Melanocyte of skin (primary cell): ENCODE measurements at places on chromosomes 6 and 20. TPM values are rescaled to one million over a fixed set of nuclear protein-coding genes. Genes with fewer than 3 reads are reported as not detected.

Gene TRIM26
- total RNA-seq, result 29.3 and 35.6 TPM in 2 replicates

Gene SLC16A10
- total RNA-seq, result 12.0 and 16.9 TPM in 2 replicates

Gene HEBP2
- total RNA-seq, result 6.7 and 15.7 TPM in 2 replicates

Gene TMEM200A
- not detected in 2 replicates for total RNA-seq

Gene CD40
- 0.93 and 2.3 TPM in 2 replicates for total RNA-seq

Gene OOEP
- total RNA-seq, result not detected in 2 replicates

Gene TAAR6
- not detected in 2 replicates for total RNA-seq

Gene POU5F1
- not detected in 2 replicates for total RNA-seq

Gene OR2H1
- not detected in 2 replicates for total RNA-seq

Gene SFT2D1
- 57.6 and 66.6 TPM in 2 replicates for total RNA-seq
